ENCODE measurements at places on chromosomes 6 and 20.

DNA sequence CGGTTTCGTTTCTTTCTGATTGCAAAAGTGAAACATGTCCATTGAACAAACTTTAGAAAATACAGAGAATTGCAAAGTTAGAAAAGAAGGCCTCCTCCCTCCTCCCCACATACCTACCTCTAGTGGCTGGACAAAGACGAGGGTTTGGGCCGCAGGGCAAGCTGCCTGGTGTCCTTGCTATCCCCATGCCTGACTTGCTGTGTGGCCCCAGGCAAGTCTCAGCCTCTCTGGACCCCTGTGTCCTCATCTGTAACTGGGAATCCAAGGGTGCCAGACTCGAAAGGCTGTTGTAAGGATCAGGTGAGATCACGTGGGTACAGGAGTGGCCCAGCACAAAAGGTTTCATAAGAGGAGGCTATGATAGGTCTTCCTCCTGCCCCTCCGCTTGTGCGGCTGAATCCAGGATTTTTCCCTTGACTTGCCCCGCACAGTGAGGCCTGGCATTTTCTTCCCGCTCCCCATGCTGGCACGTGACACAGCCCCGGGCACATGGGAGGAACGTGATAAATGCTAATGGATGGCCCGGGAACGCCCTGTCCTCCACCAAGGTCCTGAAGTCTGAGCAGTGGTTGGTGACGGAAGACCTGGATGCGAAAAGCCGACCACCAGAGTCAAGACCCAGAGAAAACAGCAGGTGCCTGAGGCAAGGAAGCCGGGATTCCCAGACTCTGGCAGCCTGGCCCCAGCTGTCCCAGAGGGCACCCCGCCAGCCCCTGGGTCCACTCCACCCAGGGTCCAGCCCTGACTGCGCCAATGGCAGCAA lies 55.8 kb downstream of the UBE2V1 start:
- no peak for DNase-seq

DNA sequence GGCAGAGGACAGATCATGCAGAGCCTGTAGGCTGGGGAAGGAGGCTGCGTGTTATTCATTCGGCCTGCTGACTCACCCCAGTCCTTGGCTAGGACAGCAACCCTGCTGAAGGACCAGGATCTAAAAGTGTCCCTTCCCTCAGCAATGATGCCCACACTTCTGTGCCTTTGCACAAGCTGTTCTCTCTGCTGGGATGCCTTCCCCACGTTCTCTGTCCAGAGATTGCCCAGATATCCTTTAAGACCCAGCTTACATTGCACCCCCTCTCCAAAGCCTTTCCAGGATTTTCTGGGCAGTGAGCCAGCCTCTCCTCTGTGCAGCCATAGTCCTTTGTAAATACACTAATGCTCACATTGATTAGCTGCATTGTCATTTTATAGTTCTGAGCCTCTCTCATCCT lies 99.3 kb upstream of the CHD6 start:
- DNase-seq, result no peak

- DNase-seq, result no peak
Measured at GRCh38 chr6:136571496-136571895, 21.3 kb upstream of the MAP7 start.

DNA sequence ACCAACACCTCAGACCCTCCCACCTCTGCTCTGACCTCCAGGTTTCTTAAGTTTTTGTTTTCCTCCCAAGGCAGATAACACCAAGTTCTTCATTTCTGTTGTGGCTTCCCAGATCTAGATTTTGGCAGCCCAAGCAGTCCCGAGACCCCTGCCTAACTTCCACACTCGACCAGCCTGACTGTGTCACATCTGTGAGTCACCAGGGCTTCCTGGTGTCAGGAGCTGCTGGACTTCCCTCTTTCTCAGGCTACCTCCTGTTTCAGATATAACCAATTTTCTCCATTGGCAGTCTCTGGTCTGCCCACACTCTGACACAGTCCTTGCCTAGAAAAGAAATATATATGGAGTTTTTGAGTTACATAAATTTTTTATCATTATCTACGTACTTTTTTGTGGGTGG lies 46.1 kb upstream of the CCN6 start:
- DNase-seq, result no peak

GRCh38 chr6:88856566-88856965 lies 106.9 kb downstream of the RNGTT start:
- no peak for DNase-seq

DNA sequence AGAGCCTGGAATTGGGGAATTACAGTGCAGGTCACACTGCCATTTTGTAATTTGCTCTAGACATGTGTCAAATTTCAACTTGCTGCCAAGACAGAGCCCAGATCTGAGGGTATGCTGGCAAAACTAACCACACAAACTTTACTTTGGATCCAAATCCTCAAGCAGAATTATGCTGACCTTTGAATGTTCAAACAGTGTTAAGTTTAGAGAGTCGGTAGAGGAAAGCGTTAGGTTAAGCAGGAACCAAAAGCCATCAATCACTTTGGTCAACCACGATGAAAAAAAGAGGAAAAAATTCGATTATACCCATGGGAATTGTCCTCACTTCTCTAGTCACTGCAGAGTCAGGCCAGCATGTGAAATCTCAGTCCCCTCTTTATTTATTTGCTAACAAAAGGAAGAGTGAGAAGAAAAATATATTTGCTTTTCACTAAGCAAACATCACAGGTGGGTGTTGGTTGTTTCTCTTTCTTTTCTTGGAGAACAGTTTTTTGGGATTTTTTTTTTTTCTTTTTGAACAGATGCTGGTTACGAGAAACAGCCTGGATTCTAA lies 105.1 kb upstream of the ADGRF1 start:
- DNase-seq, result no peak

- no peak for DNase-seq
Measured at GRCh38 chr20:7333841-7334240, 566.4 kb downstream of the BMP2 start.

DNA sequence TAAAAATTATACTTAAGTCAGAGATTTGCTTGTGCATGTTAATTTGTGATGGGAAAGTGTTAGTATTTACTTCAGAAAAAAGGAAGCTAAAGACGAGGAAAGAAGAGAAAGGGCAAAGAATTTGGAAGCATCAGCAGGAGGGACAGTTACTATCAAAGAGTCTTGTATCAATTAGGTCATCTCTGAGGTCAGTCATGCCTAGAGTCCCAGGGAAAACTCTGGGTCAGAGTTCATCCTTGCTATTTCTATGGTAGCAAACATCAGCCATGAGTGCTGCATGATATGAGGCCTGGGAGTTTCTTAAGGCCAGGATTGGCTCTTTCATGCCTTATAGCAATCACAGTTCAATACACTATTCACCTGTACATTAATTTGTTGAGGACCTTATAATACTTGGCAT lies 292.9 kb downstream of the FARS2 start:
- no peak for DNase-seq

DNA sequence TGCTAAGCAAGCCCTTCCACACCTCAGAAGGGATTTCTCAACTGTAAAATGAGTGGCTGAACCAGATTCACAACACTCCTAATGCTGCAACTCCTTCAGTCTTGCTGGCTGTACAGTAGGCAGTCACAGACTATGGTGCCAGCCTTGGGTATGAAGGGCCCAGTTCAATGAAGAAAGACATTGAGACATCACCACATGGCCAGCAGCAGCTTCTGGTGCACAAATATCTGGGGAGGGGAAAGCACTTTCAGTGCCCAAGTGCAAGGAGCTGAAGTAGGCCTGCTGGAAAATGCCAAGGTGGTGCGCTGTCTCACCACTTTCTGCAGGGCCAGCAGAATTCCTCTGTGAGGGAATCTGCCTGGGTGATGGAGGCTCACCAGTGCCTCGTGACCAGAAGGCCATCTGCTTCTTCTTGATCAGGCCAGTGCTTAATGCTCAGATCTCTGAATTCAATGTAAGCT lies 1.8 kb downstream of the PLA2G7 start:
- no peak for DNase-seq

GRCh38 chr20:62241506-62241905 lies 3.2 kb downstream of the OSBPL2 start:
- no peak for DNase-seq

DNA sequence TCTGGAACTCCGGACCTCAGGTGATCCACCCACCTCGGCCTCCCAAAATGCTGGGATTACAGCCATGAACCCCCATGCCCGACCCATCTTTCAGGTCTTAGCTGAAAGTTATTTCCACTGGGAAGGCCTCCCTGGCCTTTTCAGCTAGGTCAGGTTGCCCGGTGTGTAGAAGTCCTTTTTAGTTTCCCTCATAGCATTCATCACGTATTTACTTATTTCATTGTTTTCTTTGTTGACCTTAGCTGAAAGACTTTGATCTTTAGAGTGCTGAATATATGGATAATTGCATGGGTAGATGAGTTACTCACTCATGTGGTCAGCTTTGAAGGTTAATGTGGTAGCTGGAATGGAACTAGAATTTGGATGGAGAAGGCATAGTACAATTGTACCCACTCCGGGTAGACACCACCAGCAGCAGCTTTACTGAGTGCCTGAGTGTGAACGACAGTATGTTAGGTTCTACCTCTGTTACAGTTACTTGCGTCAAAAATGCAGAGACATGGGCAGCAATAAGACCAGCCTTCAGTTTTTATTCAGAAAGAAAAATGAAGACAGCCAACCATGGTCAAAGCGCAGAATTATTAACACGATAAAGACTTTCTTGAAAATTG lies 9.1 kb downstream of the KIZ start:
- DNase-seq, result no peak

GRCh38 chr20:19265646-19266374 lies 53.4 kb downstream of the SLC24A3 start:
- DNase-seq, result no peak

GRCh38 chr20:54345821-54346220 lies 129.6 kb upstream of the DOK5 start:
- no peak for DNase-seq

DNA sequence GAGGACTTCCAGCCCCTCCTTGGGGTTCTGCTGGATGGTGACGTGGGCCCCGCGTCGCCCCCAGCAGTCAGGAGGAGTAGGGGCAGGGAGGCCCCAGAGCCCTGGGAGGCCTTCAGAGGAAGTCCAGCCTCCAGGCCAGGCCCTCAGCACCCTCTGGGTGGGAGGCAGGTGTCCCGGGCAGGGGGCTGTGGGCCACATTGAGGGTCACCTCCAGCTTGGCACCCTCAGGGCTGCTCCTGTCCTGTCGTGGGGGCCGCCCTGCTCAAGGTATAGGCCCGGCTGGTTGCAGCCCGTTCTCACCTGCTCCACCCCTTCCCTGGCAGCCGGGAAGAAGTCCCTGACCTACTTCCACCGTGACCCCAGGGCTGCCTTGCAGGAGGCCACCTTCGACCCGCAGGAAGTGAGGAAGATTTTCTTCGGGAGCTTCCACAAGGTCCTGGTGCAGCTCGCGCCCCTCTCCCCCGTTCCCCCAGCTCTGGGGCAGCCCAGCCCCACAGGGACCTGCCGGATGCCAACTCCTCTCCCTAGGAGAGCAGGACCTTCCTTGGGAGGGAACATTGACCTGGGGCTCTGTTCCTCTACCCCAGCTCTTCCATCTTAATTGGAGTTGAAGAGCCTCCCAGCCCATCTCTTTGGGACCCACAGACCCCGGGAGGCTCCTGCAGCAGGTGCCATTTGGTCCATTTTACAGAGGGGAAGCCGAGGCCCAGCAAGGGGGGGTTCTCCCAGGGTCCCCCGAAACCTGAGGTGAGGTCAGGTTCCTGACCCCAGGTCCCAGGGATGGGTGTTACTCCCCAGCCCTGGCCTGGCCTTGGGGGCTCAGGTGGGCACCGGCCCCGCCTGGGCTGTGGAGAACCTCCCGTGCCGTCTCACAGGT lies 26.4 kb downstream of the COL20A1 start:
- DNase-seq, result no peak

DNA sequence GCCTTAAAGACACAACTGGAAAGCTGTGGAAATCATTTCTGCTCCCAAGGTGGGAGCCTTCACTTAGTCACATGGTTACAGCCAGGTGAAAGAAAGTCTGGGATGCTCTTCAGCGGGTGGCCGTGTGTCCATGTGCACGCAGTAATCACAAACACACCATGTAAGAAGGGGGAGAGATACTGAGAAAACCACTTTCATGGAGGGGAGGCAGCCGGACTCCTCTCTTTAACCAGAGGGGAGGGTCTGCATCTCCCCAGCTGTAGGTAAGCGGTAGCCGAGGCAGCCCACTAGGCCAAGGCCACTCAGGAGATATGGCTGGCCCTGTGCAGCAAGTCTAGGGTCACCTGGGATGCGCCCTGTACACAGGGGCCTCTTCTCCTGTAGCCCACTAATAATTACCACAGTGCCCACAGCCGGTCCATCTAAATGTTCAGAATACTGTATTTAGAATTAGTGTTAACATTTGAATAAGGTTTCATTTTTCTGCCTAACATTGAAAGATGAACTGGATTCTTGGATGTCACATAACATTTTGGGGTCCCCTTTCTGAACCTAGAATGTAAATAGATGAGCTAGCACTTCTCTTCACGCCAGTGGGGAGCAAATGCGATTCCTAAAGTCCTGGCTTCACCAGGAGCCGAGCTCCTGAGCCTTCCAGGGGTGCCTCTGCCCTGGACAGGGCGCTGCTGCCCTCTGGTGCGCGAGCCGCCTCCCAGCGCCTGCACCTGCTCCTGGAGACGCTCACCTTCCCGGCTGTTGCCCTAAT lies 15.9 kb downstream of the GPR31 start:
- no peak for DNase-seq

DNA sequence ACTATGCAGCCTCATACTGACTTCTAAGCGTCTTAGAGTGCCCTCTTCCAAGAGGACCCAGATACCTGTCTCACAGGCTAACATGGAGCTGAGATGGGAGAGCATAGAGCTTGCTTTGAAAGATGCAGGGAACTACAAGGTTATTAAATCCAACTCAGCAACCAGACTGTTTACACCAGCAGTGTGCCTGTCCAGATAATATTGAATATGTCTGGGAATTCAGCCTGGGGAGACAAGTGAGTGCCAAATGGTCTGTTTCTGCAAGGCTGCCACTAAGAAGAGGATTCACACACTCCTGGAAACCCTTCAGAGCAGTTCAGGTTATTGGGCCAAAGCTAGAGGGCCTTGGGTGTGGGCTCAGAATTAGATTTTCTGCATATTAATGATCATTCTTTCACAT lies 547.8 kb downstream of the PTPRT start:
- DNase-seq, result no peak

GRCh38 chr20:8608470-8608869 lies 460.4 kb upstream of the PLCB4 start:
- DNase-seq, result no peak

DNA sequence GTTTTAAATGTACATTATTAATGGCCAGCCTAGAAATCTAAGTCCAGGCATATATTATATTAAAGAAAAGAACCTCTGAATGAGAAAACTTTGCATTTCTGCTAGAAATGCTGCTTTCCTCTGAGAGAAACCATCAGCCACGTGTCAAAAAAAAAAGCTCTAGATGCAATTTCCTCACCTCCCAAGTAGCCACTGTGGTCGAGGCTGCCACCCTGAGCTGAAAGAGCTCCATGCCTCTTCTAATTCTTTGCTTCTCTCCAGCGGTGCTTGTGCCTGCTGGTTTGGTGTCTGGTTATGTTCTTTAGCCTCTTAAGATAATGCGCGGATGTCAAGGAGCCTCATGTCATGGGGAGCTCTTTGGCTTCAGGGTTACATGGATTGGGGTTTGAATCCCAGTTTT lies 316.0 kb downstream of the TFAP2C start:
- no peak for DNase-seq

GRCh38 chr20:32805721-32806120 lies 14.0 kb upstream of the MAPRE1 start:
- no peak for DNase-seq
